Stimulated activated CD8-positive, alpha-beta memory T cell treated with anti-CD3 and anti-CD28 coated beads, Interleukin-4, amount 100 ng/mL, for 4 hours (primary cell): ENCODE measurements at places on chromosomes 11 and 22.

- no peak for DNase-seq
Measured at GRCh38 chr11:64784813-64785581, 6.7 kb upstream of the SF1 start.

GRCh38 chr11:61880454-61880853 lies 10.9 kb downstream of the FADS3 start:
- DNase-seq = no peak

DNA sequence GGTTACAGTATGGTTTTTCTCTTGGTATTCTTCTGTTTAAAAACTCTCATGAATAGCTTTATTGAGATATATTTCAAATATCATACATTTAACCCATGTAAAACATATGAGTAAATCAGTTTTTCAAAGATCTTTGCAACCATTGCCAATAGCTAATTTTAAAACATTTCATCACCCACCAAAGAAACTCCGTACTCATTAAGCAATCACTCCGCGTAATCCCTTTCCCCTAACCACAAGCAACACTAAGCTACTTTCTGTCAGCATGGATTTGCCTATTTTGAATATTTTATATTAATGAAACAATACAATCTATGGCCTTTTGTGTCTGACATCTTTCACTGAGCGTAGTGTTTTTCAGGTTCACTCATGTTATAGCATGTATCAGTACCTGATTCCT lies 697.9 kb upstream of the ANO5 start:
- no peak for DNase-seq

DNA sequence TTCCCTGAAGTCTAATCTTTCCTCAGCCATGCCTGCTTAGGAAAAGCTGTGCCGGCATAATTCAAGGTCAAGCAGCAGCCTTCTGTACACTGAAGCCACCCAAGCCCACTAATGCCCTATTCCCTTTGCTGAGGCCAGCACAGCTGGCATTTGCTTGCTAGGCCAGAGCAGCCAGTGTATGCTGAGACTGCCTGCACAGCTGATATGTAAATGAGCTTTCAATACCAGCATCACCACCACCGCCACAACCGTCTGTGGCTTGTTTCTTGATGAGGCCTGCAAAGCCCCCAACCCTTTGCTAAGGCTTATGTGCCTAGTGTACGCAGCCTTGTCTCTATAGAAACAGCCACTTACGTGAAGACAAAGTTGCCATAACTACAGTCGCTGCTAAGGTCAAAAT lies 56.3 kb upstream of the TNRC6B start:
- DNase-seq = no peak

- no peak for DNase-seq
Measured at GRCh38 chr11:12990162-12990480, 19.0 kb upstream of the RASSF10 start.

GRCh38 chr11:113201054-113201818 lies 113.1 kb upstream of the TTC12 start:
- DNase-seq = no peak
